ENCODE measurements at places on chromosomes 5 and 9. TPM values are rescaled to one million over a fixed set of nuclear protein-coding genes. Genes with fewer than 3 reads are reported as not detected.

- H3K36me3 ChIP-seq = no peaks in the 10 kb centered on the region
- peaks cover 38% of the 10 kb centered on the region for H3K27me3 ChIP-seq
- DNase-seq = no peak
- H3K4me1 ChIP-seq = no peaks in the 10 kb centered on the region
- H3K27ac ChIP-seq = no peak overlapping the region
Measured at GRCh38 chr9:84123648-84124406, 143.2 kb downstream of the RMI1 start.

- no peak overlapping the region for H3K4me3 ChIP-seq
- H3K27me3 ChIP-seq = no peaks in the 10 kb centered on the region
- DNase-seq = no peak
- peaks cover 43% of the 10 kb centered on the region for H3K4me1 ChIP-seq
Measured at GRCh38 chr5:453725-454481, 10.9 kb downstream of the EXOC3 start.

GRCh38 chr5:166441-167372, 24.6 kb upstream of the LRRC14B start:
- no peaks in the 10 kb centered on the region for H3K36me3 ChIP-seq
- H3K27me3 ChIP-seq = no peaks in the 10 kb centered on the region
- H3K27ac ChIP-seq = no peak overlapping the region
- H3K4me1 ChIP-seq = no peaks in the 10 kb centered on the region
- no peak overlapping the region for H3K4me3 ChIP-seq

Gene PCSK5
- 6.5 TPM for polyA plus RNA-seq
